ENCODE measurements at places on chromosomes 3 and 15.

DNA sequence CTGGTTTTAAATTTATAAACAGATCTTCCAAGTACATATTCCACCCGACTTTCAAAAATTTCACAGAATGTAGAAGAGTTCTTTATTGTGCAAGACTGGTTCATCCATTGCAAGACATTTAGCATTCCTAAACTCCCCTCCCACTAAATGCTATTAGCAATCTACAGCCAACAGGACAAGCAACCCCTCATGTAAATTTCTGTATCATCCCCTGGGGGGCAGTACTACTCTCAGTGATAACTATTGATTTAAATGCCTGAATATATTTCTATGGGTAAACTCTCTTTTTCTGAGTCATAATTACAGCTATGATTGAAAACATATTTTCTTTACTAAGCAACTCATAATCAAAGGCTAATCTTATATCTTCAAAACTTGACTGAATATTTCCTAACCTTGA, 10.7 kb upstream of the SLC15A2 start:
- H3K27ac ChIP-seq, result no peak overlapping the region
- H3K4me1 ChIP-seq, result no peaks in the 10 kb centered on the region
- no peak overlapping the region for H3K4me3 ChIP-seq
- no peaks in the 10 kb centered on the region for H3K36me3 ChIP-seq
- no peaks in the 10 kb centered on the region for H3K27me3 ChIP-seq

DNA sequence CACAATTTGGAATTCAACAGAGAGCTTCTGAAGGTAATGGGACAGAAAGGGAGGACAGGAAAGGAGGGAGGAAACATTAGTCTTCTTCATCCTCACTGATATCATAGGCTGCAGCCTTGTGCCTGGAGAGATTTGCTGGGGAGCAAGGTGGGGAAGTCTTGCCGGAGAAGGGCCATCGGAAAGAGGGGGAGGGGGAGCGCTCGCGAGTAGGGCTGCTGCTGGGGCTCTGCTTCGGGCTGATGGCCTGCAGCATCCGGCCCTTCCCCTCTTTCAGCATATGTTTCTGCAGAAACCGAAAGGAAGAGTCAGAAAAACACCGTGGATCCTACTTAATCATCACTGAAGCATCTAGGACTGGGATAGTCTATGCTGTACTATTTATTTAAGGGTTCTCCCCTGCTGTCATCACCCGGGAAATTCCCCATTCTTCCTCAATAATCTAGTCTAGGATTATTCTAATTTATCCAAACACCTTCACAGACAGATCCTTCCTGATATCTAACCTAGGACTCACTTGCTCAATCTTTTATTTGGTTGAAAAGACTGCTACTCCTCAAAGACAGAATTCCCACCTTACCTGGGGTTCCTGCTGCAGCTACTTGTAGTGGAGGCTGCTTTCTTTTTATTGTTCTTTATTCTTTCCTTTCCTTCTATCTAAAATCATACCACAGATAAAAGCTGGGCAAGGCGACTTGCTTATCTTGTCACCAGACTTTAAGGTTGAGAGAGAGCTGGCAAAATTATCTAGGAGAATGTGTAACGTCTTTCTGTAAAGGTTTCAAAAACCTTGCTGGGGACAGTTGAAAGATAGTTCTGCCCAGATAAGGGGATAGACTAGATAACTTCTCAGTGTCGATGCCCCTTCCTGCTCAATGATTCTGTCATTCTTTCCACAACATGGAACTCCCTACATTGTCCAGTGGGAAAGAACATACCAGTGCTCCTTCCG, 22.6 kb downstream of the SLC51A start:
- no peak for DNase-seq
- peaks cover 15% of the 10 kb centered on the region for H3K4me1 ChIP-seq
- H3K27me3 ChIP-seq, result no peaks in the 10 kb centered on the region
- no peak overlapping the region for H3K4me3 ChIP-seq

DNA sequence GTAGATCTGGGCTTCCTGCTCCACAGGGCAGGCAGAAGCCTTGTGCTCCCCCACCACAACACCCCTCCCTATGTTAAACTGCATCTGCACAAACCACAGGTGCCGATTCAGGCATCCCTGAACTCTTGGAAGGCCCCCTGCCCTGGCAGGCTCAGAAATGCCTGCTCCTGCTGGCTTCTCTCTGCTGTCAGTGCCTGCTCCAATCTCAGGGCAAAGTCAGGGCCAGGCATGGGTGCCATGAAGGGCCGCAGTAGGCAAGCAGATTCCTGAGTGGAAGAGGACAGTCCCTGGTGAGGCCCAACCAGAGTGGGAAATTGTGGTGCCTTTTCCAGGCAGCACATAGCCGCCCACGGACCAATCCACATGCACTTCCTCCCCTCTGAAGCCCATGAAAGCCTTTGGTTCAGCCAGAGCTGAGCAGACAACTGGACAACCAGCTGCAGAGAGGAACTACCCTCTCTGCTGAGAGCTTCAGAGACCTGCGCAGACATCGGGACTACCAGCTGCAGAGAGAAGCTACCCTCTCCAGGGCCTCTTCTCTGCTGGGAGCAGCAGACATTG, 13.6 kb downstream of the PRR20G start:
- no peak overlapping the region for H3K27ac ChIP-seq
- no peaks in the 10 kb centered on the region for H3K27me3 ChIP-seq
- no peaks in the 10 kb centered on the region for H3K4me1 ChIP-seq
- no peaks in the 10 kb centered on the region for H3K36me3 ChIP-seq
- no peak overlapping the region for H3K4me3 ChIP-seq

DNA sequence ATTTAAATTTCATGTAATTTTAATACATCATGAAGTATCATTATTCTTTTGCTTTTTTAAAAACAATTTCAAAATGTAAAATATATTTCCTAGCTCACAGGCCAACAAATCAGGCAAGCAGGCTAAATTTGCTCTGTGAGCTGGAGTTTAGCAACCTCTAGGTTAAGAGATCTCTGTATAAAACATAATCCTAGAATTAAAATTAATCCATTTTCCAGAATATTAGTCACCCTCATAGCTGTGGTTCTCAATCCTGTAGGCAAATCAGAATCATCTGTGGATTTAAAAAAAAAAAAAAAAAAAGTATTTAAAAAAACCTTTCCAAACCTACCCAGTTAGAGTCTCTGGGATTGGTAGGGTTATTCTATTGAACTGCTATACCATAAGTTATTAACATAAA, 209.7 kb downstream of the MINAR1 start:
- H3K4me1 ChIP-seq, result no peaks in the 10 kb centered on the region
- no peak overlapping the region for H3K4me3 ChIP-seq
- H3K36me3 ChIP-seq, result no peaks in the 10 kb centered on the region
- no peak for DNase-seq
- H3K27me3 ChIP-seq, result no peaks in the 10 kb centered on the region

All from cardiac muscle cell (in vitro differentiated cells and primary cell).